ENCODE measurements at places on chromosomes 5 and 9. TPM values are rescaled to one million over a fixed set of nuclear protein-coding genes. Genes with fewer than 3 reads are reported as not detected.

The SLC1A3 gene
- total RNA-seq: 27.1 TPM

The HEMGN gene
- total RNA-seq: 7.3 TPM

The AGTPBP1 gene
- total RNA-seq: 37.6 TPM

The FAM53C gene
- total RNA-seq: 17.2 TPM

The NR5A1 gene
- total RNA-seq: not detected

The RNF145 gene
- 44.9 TPM for total RNA-seq

The PCDHGA4 gene
- 1.0 TPM for total RNA-seq

The ORM1 gene
- 1.6 TPM for total RNA-seq

The PLPPR1 gene
- 6.3 TPM for total RNA-seq

The PCDHA1 gene
- total RNA-seq: not detected

The ZNF483 gene
- 8.9 TPM for total RNA-seq

The DCAF12 gene
- total RNA-seq: 36.5 TPM

The SLC6A18 gene
- total RNA-seq: not detected

The MXD3 gene
- 5.7 TPM for total RNA-seq

The GCNT4 gene
- total RNA-seq: under 0.01 TPM

The JAKMIP2 gene
- total RNA-seq: 0.52 TPM

The SEC61B gene
- 41.2 TPM for total RNA-seq

The RGMB gene
- 29.7 TPM for total RNA-seq

The FYB1 gene
- total RNA-seq: 4.2 TPM

The TOPORS gene
- 15.1 TPM for total RNA-seq

The THBS4 gene
- total RNA-seq: 135 TPM

The DOLPP1 gene
- total RNA-seq: 5.2 TPM

The ZFP2 gene
- 1.6 TPM for total RNA-seq

The BTNL9 gene
- 9.9 TPM for total RNA-seq

The ORM2 gene
- total RNA-seq: not detected

The SPINK6 gene
- total RNA-seq: not detected

The PCDHA9 gene
- 0.52 TPM for total RNA-seq

The PLAC8L1 gene
- not detected for total RNA-seq

The ANKDD1B gene
- 3.7 TPM for total RNA-seq

The EQTN gene
- total RNA-seq: not detected

The LTC4S gene
- 3.7 TPM for total RNA-seq

The TRMO gene
- total RNA-seq: 18.3 TPM

The SERF1A gene
- total RNA-seq: 15.7 TPM

The OLFML2A gene
- total RNA-seq: 65.8 TPM

The ZNF366 gene
- 1.6 TPM for total RNA-seq

The IFNE gene
- total RNA-seq: not detected

The ZNF879 gene
- 4.7 TPM for total RNA-seq

The STPG3 gene
- total RNA-seq: not detected

The IL4 gene
- not detected for total RNA-seq

The HRH2 gene
- 1.0 TPM for total RNA-seq

The TNIP1 gene
- total RNA-seq: 42.8 TPM

The CLIC3 gene
- total RNA-seq: not detected

The TSSK1B gene
- total RNA-seq: not detected

The TTC1 gene
- total RNA-seq: 25.6 TPM

The IL31RA gene
- 1.0 TPM for total RNA-seq

The ENG gene
- total RNA-seq: 9.4 TPM

The BTNL8 gene
- total RNA-seq: not detected

The RARS1 gene
- 124 TPM for total RNA-seq

The SLC45A2 gene
- total RNA-seq: 0.52 TPM

The S1PR3 gene
- total RNA-seq: 12.5 TPM

The ZNF354C gene
- total RNA-seq: 11.0 TPM

The NXNL2 gene
- total RNA-seq: 0.52 TPM

The DRD1 gene
- not detected for total RNA-seq

The ZNF622 gene
- total RNA-seq: 28.2 TPM
